ENCODE measurements at places on chromosomes 5 and 9. TPM values are rescaled to one million over a fixed set of nuclear protein-coding genes. Genes with fewer than 3 reads are reported as not detected.

The TRAF1 gene
- 1.5 TPM for total RNA-seq

The NEURL1B gene
- total RNA-seq, result 0.65 TPM

The CARD9 gene
- 2.9 TPM for total RNA-seq

The AJM1 gene
- 0.97 TPM for total RNA-seq

The PCDHA1 gene
- under 0.01 TPM for total RNA-seq

The CCDC183 gene
- total RNA-seq, result 0.73 TPM

The ZNF782 gene
- 4.1 TPM for total RNA-seq

The ANKDD1B gene
- total RNA-seq, result 0.12 TPM

The HRCT1 gene
- total RNA-seq, result not detected

The PIP5KL1 gene
- 2.9 TPM for total RNA-seq

The CDKN2B gene
- 22.1 TPM for total RNA-seq

All from hair follicle dermal papilla cell (primary cell).